ENCODE measurements at places on chromosomes 6 and 20.

- no peak for DNase-seq
These were observed 267.0 kb downstream of the TAF4 start for GRCh38 chr20:61798632-61799031.

DNA sequence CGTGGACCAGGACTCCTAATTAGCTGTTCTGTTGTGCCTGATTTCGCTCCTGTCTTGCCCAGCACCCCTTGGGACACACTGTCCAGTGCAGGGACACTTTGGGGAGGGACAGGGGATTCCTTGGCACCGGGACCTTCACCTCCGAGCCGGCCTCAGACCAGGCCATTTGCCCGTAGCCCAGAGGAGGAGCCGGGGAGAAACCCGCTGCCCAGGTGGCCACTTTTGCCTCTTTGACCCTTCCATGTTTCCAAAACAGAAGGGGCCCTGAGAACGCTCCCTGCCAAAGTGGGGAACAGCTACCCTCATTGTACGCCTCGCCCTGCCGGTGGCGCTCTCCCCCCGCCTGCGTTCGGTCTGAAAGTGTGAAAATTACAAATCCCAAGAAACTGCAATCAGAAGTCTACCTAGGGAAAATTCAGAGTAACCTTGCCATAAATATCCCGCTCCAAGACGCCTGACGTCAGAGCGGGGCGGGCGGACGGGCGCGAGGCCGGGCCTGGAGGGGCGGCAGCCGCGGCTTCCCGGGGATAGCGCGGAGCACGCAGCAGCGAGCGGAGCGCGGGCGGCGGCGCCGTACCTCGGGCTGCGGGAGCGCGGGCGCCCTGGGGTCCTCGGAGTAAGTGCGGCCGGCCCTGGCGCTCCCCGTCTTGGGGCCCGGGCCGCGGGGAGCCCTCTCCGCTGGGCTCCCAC, at the start of gene DAAM2:
TSS of gene DAAM2 (plus strand) at position 527 of the 690 bp plus-strand sequence. CDS start 63,927 bp downstream, outside the sequence.
- DNase-seq, result no peak

DNA sequence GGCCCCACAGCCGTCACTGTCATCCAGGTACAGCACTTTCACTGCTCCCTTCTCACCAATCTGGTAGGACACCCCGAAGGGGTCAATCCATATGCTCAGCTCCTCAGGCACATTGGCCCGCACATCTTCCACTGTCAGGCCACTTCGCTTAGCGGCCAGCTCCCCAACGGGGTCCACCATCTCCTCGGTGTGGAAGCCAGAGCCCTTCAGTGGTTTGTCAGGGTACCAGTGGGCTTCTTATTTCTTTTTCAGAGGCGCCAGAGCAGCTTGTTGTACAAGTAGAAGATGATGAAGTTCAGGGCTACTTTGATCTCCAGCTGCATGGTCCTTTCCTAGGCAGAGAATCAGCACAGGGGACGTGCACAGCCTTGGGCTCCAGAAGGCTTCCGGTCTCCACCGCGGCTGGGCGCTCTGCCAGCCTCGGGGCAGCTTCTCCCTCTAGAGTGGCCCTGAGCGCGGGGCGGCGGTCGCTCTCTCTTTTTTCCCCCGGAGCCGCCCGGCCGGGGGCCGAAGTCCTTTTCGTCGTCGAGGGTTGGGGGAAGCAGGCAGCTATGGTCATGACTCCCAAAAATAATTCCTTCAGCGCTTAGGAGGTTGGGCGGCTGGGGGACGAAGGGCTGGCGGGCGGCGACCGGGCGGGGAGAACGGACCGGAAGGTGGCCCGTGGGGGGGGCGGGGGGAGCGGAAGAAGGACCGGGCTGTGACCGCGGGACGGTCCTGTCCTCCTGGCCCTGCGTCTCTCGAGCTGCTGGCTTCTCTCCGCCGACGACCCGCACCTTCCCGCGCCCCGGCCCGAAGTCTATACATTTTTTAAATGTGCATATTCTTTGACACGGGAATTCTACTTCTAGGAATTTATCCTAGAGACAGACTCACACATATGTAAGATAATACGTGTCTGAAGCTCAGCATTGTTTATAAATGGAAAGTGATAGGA, 6.5 kb upstream of the ZSCAN9 start:
- peak; percentile 12 for DNase-seq

- peak; percentile 9 for DNase-seq
These were observed 200.7 kb upstream of the THBS2 start for GRCh38 chr6:169454204-169454871.

DNA sequence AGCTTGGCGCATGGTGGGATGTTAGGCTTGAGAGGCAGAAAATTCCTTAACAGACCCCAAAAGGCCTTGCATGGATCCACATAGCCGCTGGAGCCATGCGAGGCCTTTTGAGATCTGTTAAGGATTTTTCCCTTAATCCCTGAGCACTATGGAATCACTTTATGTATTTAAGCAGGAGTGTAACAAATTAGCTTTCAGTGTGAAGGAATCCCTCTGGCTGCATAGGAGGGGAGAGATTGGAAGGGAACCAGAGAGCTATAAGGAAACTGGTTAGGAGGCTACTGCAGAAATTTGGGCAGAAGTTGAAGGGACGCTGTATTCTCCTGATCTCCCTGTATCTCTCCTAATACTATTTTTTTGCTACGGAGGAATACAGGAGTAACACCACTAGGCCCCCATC, 23.1 kb upstream of the NEDD9 start:
- DNase-seq, result no peak

DNA sequence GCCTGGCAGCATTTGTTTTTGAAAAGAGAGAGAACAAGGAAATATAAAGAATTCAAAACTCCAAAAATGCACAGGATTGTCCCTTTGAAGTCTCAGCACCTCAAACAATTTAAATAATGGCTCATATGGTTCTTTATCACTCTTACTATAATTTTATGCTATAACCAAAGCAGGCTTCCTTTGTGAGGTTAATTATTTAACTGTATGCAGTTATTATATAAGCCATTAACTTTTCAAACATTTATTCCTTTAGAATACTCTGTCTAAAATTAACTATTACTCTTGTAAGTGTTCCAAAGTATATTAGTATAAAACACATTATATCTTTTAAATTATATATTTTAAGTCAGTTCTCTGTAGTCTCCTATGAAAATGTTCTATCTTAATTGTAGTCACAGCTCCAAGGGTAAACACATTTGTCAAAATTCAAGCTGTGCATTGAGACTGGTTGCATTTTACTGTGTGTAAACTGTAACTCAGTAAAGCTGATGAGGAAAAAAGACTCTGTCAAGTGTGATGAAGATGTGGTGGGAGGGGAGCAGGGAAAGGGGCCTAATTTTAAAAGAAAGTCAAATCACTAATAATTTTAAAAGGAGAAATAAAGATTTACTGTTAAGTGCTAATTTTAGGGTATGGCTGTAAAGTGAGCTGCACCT, 20.0 kb upstream of the PLAGL1 start:
- no peak for DNase-seq

DNA sequence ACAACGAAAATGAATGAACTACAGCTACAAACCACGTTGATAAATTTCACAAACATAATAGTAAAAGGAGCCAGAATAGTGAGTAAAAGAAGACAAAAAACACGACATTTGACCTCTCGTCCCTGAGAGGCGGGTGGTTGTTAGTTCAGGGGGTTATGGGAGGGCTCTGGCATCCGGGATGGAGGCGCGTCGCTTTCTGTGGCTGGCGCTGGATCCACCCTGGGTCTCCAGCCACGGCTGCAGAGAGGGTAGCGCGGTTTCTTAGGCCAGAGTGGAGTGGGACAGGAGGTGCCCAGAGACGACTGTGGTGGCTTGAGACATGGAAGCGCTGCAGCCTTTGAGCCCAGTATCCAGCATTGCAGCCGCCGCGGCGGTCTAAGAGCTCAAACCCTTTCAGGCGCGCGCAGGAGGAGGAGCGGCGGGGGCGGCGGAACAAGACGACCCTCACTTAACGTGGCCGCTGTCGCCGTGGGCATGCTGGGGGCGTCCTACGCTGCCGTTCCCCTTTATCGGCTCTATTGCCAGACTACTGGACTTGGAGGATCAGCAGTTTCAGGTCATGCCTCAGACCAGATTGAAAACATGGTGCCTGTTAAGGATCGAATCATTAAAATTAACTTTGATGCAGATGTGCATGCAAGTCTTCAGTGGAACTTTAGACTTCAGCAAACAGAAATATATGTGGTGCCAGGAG, 3.7 kb upstream of the ZSCAN23 start:
- no peak for DNase-seq

All from astrocyte of the cerebellum (primary cell).